ENCODE measurements at places on chromosomes 2 and 18. TPM values are rescaled to one million over a fixed set of nuclear protein-coding genes. Genes with fewer than 3 reads are reported as not detected.

The HOXD10 gene
- 5.1 TPM for total RNA-seq

DNA sequence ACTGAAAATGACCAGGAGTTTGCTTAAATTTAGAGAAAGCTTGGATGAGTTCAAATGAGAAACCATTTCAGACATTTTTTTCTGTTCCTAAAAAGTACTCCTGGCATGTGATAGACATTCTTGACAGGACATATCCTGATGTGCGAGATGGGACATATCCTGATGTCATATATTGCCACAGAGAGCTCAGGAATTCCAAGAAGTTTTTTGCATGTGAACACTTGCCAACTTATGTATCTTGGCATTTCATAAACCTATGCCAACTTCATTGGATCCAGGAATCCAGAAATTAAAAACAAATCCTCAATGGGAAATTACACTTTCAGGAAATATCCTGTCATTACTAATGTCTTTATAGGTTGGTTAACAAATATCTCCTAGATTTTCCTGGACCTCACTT lies 2.9 kb upstream of the SERPINB3 start:
- no peak for DNase-seq

- no peak for DNase-seq
Measured at GRCh38 chr18:22186484-22186971, 17.1 kb downstream of the GATA6 start.

DNA sequence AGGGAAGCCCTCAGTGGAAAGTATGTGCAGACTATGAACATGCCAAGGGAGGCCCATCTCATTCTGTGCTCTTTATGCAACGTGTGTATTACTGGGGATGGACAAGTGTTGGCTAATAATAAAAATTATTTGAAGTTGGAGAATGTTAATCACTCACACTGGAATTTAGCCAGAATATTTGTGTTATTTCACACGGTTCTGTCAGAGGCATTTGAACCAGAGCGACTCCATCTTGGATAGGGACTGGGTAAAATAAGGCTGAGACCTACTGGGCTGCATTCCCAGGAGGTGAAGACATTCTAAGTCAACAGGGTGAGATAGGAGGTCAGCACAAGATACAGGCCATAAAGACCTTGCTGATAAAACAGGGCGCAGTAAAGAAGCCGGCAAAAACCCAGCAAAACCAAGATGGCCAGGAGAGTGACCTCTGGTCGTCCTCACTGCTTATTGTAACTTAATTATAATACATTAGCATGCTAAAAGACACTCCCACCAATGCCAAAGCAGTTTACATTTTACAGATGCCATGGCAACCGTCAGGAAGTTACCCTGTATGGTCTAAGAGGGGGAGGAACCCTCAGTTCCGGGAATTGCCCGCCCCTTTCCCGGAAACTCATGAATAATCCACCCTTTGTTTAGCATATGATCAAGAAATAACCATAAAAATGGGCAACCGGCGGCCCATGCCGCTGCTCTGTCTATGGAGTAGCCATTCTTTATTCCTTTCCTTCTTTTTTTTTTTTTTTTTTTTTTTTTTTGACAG lies 2.6 kb upstream of the FZD5 start:
- no peak for DNase-seq

- no peak for DNase-seq
Measured at GRCh38 chr2:223532161-223532560, 70.0 kb downstream of the SCG2 start.
